ENCODE measurements at places on chromosomes 6 and 20. TPM values are rescaled to one million over a fixed set of nuclear protein-coding genes. Genes with fewer than 3 reads are reported as not detected.

Gene DSP
- total RNA-seq, result 20.1 TPM

DNA sequence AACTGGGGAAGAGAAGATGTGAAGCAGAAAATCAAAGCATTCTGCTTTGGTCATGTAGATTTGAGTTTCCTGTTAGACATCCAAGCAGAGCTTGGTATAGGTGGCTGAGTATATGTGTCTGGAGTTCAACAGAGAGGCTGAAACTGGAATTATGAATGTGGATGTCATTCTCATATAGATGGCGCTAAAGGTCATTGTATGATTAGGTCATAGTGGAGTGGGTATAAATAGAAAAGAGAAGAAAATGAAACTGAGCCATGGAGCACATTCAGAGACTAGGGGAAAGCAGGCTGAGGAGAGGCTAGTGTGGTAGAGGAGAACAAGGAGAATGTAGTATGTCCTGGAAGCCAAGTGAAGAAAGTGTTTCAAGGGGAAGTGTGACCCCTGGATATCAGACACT is 295.6 kb upstream of the PLN start:
- H3K27ac ChIP-seq, result no peak overlapping the region
- no peaks in the 10 kb centered on the region for H3K36me3 ChIP-seq
- H3K27me3 ChIP-seq, result no peaks in the 10 kb centered on the region
- DNase-seq, result no peak

Gene TULP1
- total RNA-seq, result not detected

DNA sequence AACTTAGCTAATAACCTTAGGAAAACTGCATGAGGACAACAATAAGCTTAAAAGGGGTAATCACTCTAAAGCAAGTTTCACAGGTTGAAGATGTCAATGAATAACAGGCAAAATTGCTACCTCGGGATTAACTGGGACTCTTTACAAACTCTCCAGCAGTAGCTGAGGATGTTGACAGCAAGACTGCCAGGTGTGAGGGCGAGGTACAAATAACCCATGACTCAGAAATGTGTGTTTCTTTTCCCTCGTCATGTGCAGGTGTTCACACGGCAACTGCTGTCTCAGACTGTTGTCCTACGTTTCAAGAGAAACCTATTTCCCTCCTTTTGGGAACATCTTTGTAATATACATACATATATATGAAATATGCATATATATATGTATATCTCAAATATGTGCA is 15.9 kb downstream of the BCAS1 start:
- H3K27ac ChIP-seq, result no peak overlapping the region
- DNase-seq, result no peak
- no peaks in the 10 kb centered on the region for H3K4me1 ChIP-seq
- H3K4me3 ChIP-seq, result no peak overlapping the region
- no peaks in the 10 kb centered on the region for H3K36me3 ChIP-seq

Gene KIZ
- 6.5 TPM for total RNA-seq

Gene GSTA1
- total RNA-seq, result 0.28 TPM

Gene RAD21L1
- total RNA-seq, result 1.0 TPM

- H3K4me1 ChIP-seq, result no peaks in the 10 kb centered on the region
- no peaks in the 10 kb centered on the region for H3K36me3 ChIP-seq
- H3K4me3 ChIP-seq, result no peak overlapping the region
- no peak for DNase-seq
These were observed 176.6 kb upstream of the POU3F2 start for GRCh38 chr6:98657764-98658163.

Gene BPIFA1
- total RNA-seq, result not detected
